ENCODE measurements at places on chromosomes 7 and 10. TPM values are rescaled to one million over a fixed set of nuclear protein-coding genes. Genes with fewer than 3 reads are reported as not detected.

NOC3L gene
- total RNA-seq = 37.1 TPM

INSYN2A gene
- total RNA-seq = not detected

SH2D4B gene
- total RNA-seq = not detected

CALML3 gene
- not detected for total RNA-seq

ENTPD1 gene
- total RNA-seq = 3.7 TPM

MAGI2 gene
- 0.17 TPM for total RNA-seq

BMPER gene
- not detected for total RNA-seq

SPDYE5 gene
- total RNA-seq = not detected

LOXL4 gene
- total RNA-seq = not detected

SNCG gene
- not detected for total RNA-seq

CC2D2B gene
- total RNA-seq = not detected

NSUN6 gene
- 27.2 TPM for total RNA-seq

OR13A1 gene
- total RNA-seq = 17.4 TPM

TMEM140 gene
- total RNA-seq = 1.7 TPM

ADCY1 gene
- total RNA-seq = 0.13 TPM

EBF3 gene
- not detected for total RNA-seq

Measured in OCI-LY7 (cell line).